ENCODE measurements at places on chromosomes 3 and 15.

DNA sequence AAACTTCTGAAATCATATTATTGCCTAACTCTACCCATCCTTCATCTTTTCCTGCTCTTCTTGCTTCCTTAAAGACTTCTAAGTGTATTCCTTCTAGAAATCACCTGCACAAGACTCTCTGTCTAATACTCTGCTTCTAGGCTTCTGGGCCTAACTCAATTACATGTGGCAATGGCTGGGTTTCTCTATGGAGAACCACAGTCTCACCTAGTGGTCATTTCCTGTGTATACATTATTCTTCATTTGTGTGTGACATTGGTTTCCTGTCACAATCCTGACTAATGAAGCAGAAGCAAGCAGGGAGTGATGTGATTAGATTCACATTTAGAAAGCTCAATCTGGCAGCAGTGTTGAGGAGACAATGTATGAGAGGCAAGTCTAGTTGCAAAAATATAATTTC is 16.9 kb upstream of the CLDN1 start:
- no peak for DNase-seq

DNA sequence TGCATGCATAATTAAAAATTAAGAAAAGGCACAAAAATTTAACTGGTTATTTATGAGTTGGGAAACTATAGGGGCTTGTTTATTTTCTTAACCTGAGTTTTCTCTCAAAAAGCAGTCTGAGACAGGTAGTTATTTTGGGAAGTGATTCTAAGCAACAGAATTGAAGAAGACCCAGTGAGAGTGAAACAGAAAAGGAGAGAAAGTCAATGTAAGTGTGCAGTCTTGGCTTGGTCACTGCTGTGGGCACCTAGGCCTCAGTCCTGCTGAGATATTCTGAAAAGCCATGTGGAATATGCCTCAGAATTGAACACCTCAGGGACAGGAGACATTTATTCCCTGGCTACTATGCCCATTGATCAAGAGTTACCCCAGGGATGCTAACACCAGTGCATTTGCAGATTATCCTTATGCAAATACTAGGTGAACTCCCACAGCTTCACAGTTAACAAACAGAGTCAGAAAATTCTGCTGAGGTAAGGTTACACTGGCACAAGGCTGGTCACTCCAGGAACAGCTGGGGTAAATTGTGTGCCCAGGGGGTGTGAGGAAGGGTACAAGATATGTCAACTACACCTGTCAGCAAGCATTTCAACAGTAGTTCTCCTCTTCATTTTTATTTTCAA is 222.7 kb downstream of the EFHB start:
- DNase-seq = no peak

DNA sequence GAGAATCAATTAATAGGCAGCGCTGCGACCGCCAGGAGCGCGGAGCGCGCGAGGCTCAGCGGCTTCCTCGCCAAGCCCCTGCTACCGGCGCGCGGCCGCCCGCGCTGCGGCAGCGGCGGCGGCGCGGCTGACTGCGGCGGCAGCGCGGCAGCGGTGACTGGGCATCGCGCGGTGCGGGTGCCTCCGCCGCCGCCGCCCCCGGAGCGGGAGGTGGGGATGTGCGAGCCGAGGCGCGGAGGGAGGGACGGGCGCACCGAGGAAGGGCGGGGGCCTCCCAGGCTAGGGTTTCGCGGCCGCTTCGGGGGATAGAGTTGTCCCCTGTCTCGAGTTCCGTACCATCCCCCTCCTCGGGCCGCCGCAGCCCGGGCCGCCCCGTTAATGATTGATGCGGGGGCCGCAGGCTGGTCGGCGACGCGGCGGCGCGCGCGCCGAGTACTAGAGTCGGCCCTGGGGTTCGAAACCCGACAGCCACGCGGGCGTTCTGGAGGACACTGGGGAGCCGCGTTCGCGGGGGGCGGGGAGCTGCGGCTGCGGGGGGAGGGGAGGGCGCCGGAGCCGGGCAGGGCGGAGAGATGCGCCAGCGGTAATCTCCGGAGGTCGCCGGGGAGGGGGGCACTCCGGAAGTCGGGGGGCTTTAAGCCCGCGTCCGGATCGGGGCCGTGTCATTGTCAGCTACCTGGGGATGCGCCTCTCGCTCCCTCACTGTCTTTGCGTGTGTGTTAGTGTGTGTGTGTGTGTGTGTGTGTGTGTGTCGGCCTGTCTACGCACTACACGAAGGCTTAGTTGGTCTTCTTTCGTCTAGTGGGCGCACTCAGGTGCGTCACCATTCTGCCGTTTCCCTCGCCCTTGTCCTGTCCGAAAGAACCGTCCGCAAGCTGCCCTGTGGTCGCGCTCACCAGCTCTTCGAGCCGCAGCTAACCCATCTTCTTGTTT is at the start of gene PAQR9:
TSS of gene PAQR9 (minus strand) at position 159 of the 933 bp plus-strand sequence. CDS start 338 bp downstream, outside the sequence.
- no peak for DNase-seq

- no peak for DNase-seq
Observed at GRCh38 chr3:162217647-162218046, 721.0 kb downstream of the OTOL1 start.

DNA sequence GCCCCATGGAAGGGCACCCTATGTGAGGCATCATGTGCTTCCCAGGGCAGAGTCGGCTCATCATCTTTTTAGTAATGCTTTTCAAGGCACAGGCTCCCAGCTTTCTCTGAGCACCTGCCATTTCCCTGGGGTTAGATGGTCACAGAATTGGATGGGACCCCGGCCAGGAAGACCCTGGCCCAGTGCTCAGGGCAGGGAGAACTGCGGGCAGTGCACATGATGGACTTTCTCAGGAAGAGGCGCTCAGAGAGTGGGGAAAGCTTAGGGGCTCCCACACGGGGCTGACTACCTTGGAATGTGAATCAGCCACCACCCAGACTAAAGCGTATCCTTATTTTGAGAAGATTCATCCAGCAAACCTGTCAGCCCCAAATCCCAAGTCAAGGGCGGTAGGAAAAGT is 16.5 kb upstream of the SKOR1 start:
- no peak for DNase-seq

All from activated T-cell treated with anti-CD3 and anti-CD28 coated beads, Interleukin-2, amount 50 U/mL, for 4 hours (primary cell).